ENCODE measurements at places on chromosomes 7 and 10.

DNA sequence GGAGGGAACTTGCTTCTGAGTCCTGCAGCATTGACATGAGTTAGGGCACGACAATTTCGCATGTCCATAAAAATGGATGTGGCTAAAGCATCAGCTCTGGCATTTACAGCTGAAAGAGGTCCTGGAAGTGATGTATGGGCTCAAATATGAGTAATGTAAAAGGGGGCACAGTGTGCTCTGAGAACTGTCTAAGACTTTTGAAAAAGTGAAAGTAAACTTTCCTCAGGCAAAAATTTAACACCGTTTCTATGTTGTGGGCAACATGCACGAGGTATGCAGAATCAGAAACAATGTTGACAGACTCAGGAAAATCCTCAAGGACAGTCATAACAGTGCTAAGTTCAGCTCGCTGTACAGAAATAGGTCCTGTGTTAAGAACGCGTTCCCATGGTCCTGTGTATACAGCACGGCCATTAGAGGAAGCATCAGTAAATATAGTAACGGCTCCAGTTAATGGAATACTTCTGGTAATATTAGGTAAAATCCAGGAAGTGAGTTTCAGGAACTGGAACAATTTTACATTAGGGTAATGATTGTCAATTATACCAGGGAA, 37.9 kb upstream of the AKR1C2 start:
- no peak for DNase-seq

DNA sequence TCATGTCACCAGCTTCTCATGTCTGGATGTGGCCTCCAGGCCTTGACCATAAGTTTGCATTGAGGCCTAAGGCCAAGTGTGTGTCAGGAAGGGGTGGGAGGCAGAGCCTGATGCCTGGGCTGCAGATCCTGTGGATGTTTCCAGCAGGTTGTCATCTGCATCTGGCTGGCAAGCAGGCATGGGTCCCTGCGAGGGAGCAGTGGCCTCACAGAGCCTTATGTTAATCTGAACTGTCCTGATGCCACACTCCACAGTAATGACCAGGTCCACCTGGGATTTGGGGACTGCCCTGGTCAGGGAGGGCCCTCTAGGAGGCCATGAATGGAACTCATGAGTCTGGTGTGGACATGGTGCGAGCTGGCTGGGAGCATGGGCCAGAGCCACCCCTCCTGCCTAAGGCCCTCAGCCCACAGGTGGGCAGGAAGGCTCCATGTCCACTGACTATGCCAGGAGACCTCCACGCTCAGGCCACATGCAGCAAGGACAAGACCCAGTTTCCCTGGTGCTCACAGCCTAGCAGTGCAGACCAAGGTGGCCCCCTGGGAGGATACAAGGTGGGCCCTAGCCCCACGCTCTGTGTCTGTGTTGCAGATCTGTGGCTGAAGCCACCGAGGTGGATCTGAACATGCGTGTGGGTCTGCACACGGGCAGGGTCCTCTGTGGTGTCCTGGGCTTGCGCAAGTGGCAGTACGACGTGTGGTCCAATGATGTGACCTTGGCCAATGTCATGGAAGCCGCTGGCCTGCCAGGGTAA, 83.1 kb downstream of the ADCY1 start:
- no peak for DNase-seq

DNA sequence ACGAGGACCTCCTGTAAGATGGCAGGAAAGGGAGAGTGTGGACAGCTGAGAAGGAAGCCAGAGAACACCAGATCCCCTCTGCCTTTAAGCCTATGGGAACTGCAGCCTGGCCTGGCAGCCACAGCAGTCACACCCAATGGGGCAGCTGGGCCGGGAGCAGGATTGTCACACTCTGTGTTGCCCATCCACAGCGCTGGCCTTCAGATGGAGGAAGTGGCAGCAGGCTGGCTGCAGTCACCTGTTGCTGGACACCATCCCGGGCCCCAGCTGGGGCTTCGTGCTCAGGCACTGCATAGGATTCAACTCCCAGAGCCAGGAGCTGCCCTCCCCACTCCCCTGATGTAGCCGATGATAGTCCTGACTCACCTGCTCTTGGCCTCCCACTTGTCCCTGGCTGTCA, 114.4 kb downstream of the COL13A1 start:
- no peak for DNase-seq

- no peak for DNase-seq
Observed at GRCh38 chr10:34911661-34912205, 96.6 kb upstream of the PARD3 start.

- DNase-seq, result peak; percentile 88
Observed at GRCh38 chr7:32891800-32892520, 400 bp upstream of the KBTBD2 start.

GRCh38 chr7:128270826-128271272, 29.8 kb downstream of the LEP start:
- DNase-seq, result no peak

GRCh38 chr7:85708221-85708620, 521.4 kb upstream of the SEMA3D start:
- no peak for DNase-seq

Data from NCI-H526 treated with DMSO at 0.1 percent for 48 hours (cell line).